ENCODE measurements at places on chromosomes 5 and 9.

- no peak for DNase-seq
Measured at GRCh38 chr5:72093217-72093616, 14.1 kb upstream of the MAP1B start.

GRCh38 chr9:33138768-33139167, 28.4 kb downstream of the B4GALT1 start:
- DNase-seq = no peak

GRCh38 chr9:91954841-91955471, 4.9 kb upstream of the ROR2 start:
- no peak for DNase-seq

- no peak for DNase-seq
Measured at GRCh38 chr5:14593326-14594021, 11.9 kb downstream of the OTULINL start.

DNA sequence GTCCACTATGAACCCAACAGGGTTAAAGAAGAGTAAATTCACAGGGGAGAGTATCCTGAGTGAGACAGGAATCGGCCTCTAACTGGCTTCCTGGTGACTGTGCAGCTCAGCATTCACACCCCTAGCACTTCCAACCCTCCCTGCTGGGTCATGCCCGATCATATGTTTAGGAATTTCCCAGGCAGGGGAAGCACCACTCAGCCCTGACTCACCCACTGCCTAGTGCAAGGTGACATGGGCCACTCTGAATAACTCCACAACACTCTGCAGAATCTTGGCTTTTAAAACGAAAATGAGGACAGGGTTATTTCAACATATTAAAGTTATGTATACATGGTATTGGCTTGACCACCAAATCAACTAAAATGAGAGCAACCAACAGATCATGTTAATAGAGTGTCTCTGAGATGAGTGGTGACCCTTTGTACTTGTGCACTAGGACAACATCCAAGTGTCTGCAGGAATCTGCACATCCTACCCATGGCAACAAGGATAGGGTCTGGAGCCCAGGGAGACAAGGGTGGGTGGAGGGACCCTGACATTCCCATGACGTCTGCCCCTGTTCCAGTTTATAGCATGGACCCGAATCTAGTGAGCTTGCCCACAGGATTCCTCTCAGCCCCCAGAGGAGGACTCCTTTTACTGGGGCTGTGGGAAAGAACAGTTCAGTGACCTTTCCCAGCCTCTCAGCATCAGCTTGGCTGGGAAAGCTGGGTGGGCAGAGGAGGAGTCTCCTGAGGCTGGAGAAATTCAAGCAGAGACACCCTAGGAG, 485.8 kb downstream of the SEMA5A start:
- peak; percentile 56 for DNase-seq

- no peak for DNase-seq
Measured at GRCh38 chr9:20462410-20462809, 159.9 kb downstream of the MLLT3 start.

GRCh38 chr9:91785447-91785842, 164.6 kb downstream of the ROR2 start:
- no peak for DNase-seq

DNA sequence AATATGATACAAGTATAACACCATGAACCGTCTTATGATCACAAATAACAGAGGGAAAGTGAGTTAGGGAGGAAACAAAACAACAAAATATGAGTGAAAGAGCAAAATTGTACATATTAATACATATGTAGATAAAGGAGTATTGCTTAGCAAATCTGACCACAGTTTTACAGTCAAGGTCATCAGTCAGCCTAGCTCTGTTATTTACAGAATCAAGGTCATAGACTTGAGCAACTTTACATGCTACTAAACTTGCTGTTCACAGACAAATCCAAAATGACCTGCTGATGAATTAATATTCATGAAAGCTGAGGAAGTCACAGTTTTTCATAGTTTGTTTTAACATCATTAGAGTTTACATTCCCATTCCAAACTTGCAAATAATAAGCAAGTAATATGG, 1387.7 kb upstream of the ACO1 start:
- no peak for DNase-seq

DNA sequence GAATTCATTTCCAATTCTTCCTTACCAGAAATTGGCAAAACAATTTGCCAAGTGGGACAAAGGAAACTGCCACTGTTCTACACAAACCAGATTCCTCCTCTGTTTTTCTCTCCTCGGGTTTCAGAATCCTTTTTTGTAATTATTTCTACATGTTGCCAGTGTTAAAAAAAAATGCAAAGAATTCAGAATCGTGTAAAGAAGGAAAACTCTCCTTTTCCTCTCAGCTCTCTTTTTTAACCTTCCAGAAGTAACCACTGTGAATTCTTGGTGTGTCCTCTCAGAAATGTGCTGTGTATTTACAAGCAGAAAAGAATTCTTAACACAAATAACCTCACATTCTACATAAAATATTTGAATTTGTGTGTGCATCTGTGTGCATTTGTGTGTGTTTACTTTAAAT, 224.6 kb downstream of the DRD1 start:
- no peak for DNase-seq

GRCh38 chr5:149211566-149211965, 60.1 kb upstream of the AFAP1L1 start:
- no peak for DNase-seq

DNA sequence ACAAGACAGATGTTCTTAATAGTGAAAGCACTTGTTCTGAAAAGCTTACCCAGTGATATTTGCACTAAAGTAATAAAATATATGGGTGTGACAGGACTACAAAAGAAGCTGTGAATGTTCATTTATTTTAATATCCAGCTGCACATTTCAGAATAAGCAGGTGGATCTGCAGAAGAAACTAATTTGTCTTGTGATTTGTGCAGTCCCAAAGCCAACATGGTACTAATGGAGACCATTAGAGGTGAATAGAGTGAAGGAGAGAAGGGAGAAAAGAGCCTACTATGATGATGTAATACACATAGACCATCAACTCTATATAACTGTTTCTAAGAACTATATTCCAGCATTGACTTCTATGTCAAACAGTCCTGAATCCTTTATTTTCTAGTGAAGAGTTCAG, 362.8 kb downstream of the ISL1 start:
- DNase-seq = no peak

DNA sequence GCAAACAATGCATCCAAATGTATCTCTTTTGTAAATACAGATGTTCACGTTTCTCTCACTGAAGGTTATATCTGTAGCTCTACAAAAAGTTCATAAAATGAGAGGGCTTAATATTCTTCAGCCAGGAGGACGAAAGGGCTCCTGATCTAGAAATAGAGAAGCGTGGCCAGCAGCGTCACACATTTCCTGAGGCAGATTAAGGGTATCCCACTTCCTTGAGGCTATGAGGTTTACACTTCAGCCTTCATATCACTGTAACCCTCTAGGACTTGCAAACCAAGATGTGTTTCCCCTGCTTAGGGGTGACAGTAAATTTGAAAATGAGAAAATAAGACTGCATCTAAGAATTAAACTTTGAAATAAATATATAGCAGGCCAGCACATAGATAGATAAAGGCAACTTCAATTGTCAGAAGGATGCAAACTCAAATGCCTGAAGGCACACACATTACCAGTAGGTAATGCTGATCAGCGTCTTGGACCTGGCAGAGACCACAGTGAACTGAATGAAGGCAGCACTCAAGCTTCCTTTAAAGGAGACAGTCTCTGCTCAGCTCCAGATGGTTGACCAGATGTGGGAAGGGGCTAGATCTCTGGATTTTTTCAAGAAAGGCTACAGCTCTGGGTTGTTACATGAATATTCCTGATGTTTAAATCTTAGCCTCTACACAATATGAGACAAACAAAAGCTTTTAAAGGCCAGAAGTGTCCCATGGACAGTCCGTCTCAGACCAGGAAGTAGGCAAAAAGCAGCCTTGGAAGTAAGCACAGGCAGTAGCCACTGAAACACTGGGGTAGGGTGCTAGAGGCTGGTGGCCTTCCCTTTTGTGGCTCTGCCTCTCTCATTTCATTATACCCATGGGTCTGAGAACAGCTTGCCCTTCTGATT, 197.7 kb downstream of the MCTP1 start:
- no peak for DNase-seq

- DNase-seq = no peak
Measured at GRCh38 chr9:79969393-79970145, 397.8 kb downstream of the TLE4 start.

GRCh38 chr9:99006979-99007378, 63.3 kb downstream of the COL15A1 start:
- DNase-seq = no peak

GRCh38 chr5:141615991-141616720, 2.6 kb downstream of the DIAPH1 start:
- no peak for DNase-seq

DNA sequence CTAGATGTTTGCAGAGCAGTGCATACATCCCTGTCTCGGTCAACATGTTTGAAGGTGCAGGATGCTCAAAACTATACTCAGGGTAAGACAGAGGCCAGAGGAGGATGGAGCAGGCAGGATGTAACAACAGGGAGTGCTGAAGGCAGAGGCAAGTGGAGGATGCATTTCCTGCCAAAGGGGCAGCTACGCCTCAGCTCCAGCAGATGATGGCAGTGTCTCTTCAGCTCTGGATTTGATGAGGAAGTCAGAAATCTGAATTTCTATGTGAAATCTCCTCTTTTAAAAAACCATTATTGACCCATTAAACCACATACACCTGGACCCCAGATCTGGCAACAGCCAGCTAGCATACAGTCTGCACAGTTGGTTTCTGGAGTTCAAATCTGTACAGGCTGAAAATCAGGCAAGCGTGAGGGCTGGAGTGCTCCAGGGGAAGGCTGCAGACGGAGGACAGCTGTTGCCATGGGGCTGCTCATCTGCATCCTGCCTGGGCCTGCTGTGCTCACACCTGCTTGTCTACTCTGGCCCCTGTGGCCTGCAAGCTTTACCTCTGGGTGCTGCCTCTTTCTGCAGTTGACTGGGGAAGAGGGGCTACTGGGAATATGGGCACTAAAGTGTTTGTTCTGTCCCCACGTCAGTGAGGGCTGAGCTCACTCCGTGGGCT, 152.9 kb upstream of the SLC28A3 start:
- no peak for DNase-seq

All from AG09319 (cell line).